ENCODE measurements at places on chromosomes 11 and 22. TPM values are rescaled to one million over a fixed set of nuclear protein-coding genes. Genes with fewer than 3 reads are reported as not detected.

TECTA gene
- 0.32 TPM for total RNA-seq

MMP11 gene
- total RNA-seq, result 16.0 TPM

C22orf31 gene
- not detected for total RNA-seq

DNA sequence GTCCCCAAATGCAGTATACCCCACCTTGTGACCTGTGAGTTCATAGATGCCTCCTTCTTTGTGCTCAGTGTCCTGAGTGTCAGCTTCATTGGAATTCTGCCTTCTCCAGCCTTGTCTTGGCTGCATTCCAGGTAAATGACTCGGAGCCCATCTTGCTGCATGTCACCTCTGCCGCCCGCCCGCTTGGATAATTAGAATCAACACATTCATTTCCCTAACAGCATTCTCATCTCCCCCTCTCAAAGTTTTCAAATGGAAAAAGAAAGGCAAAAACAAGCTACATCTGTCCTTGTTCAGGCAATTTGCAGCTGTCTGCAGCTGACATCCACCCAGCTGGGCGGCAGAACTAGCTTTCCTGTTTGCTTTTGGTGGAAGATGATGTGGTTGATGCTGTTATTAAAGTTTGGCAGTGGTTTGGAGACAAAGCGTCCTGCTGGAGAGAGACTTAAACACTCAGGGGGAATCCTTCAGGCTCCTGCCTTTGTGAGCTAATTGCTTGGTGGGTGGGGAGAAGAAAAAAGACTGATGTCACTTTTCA, 198.8 kb upstream of the SEZ6L start:
- no peak for DNase-seq

- DNase-seq, result no peak
Measured at GRCh38 chr22:26983311-26983710, 325.9 kb downstream of the MIAT start.

DNA sequence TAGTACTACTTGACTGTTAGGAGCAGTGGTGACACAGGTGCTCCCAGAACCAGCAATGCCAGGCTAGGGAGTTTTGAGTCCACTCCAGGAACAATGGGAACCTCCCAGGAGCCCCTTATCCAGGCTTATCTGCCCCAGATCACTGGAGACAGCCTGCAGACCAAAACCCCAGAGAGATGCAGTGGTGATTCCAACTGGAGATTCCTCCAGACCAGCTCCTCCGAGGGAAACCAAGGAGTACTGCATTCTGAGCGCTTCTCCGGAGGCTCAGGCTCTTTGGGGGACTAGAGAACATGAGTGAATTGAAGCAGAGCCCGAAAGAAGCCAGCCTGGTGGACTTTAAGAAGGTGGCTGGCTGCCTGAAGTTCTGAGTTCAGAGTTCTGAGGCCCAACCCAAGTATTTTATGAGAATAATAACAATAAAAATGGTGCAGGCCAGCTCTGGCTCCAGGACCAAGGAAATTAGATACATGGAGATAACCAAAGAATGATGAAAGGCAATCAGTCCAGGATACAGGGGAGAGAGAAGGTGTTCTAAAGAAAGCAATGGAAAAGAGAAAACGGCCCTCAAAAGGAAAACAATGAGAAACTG, 1.3 kb upstream of the TMEM25 start:
- DNase-seq, result no peak

DNA sequence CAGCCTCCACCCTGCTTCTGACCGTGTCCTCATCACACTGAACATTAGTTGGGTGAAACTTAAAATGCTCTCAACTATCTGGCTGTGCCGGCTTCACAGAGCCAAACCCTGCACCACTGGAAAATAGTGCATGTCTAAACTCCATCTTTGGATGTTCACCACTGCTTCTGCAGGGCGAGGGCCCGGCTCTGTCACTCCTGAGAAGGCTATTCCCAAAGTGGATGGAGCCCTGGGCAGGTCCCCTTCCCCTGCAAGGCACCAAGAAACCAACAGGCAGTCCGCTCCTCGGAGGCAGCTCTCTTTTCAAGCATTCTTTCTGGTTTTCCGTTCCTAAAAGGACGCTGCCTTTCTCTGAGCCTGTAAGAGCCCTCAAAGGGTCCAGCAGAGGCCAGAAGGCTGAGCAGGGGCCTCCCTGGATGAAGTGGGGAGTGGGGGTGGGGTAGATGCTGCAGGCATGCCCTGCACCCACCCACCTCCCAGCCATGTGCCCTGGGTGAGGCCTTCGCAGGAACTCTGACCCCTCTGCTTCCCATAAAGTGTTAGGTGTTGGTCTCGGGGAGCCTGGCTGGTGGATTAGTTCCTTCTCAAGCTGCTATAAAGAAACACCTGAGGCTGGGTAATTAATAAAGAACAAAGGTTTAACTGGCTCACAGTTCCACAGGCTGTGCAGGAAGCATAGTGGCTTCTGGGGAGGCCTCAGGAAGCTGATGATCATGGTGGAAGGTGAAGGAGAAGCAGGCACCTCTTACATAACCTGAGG, 23.3 kb downstream of the LINC01488 start:
- no peak for DNase-seq

GRCh38 chr11:121282886-121283502, 9.6 kb upstream of the SC5D start:
- no peak for DNase-seq

- DNase-seq, result no peak
Measured at GRCh38 chr11:38226684-38227083, 1628.6 kb upstream of the RAG2 start.

DNA sequence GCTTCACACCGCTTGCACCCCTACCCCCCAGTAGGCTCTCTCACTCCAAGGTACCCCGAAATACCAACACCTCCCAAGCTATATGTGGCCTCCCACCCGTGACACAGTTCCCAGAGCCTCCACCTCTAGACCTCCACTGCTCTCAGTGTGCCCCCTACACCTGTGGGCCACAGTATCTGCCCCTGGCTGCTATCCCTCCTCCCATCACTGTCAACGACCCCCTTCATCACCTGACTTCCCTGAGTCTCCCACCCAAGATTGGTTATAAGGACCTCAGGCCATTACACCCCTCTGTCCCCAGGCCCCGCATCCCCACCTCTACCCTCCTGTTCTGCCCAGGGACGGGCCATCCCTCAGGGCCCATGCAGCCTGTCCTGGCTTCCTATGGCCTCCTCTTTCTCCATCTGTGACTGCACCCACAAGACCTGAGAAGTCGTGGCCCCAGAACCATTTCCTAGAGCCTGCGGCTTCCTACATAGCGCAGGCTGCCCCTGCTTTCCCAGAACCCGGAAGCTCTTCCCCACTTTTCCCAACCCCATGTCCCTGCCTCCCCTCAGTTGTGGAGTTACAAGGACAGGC, 734 bp downstream of the ACR start:
- no peak for DNase-seq

DNA sequence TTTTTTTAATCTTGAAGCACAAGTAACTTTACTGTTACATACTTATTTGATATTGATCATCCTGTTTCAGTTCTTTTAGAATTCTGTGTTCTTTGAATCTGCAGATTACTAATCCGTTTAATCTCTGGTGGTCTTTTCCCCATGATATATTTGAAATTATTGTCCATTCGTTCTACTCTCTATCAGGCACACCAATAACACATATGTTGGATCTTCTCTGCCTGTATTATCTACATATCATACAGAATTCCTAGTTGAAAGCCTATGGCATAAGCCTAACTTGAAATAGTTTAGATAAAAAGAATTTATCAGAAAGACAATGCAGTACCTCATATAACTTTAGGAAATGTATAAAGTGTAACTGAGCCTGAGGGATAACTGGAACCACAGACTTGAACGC, 32.6 kb downstream of the STK33 start:
- DNase-seq, result no peak

GRCh38 chr11:125431481-125431880, 64.6 kb downstream of the FEZ1 start:
- DNase-seq, result no peak

- peak; percentile 96 for DNase-seq
Measured at GRCh38 chr11:118918128-118918685, 7.5 kb downstream of the BCL9L start.

Data from fibroblast of villous mesenchyme (primary cell).